ENCODE measurements at places on chromosomes 1 and 21.

GRCh38 chr1:162561616-162562469, at the start of gene UAP1:
Gene UAP1, plus strand, starts transcription at chr1:162561722. Its CDS starts 4,347 bp downstream, at chr1:162566069.
- no peak for DNase-seq

DNA sequence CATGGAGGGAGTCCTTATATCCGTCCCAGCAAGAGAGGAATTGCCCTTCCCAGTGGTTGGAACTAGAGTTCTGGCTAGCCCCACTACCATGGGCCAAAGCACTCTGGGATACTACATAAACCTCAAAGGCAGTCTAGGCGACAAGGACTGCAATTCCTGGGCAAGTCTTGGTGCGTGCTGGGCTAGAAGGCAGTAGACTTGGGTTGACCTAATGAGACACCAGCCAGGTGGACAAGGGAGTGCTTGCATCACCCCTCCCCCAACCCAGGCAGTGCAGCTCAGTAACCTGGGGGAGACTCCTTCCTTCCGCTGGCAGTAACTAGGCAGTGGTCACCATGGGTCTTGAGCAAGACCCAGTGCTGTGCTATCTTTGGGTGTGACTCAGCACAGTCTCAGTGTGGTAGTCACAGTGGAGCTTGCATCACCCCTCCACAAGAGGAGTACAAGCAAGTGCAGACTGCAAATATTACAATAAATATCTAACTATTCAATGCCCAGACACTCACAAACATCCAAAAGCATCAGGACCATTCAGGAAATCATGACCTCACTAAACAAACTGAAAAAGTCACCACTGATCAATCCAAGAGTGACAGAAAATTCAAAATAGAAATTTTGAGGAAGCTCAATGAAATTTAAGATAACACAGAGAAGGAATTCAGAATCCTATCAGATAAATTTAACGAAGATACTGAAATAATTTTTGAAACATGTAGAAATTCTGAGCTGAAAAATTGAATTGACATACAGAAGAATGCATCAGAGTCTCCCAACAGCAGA, 84.7 kb upstream of the LYPLAL1 start:
- no peak for DNase-seq

- peak; percentile 44 for DNase-seq
These were observed 24.3 kb downstream of the EBNA1BP2 start for GRCh38 chr1:43147625-43148327.

GRCh38 chr1:219782929-219783328, 145.4 kb downstream of the SLC30A10 start:
- DNase-seq, result no peak

- no peak for DNase-seq
These were observed 255.4 kb upstream of the TMEM51 start for GRCh38 chr1:14897997-14898645.

- DNase-seq, result no peak
These were observed 66.1 kb upstream of the AKT3 start for GRCh38 chr1:243916160-243916559.

DNA sequence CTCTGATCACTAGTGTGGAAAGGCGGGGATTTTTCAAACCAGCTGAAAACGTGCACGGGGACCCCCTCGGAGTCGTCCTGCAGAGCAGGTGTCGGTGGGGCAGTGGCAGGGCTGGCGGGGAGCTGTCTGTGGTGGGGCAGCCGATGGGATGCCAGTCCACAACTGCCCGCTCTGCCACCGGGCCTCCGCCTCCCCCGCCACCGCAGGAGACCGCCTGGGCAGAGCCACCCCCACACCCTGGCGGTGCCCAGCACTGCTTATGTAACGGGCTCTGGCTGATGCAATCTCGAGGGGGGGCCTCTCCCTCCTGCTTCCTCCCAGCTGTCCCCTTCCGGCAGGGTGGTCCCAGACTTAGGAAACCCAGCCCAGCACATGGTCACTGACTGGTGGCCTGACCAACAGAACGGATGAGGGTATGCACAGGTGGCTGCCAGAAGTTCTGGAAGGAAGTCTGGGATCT, 9.3 kb downstream of the CHD5 start:
- no peak for DNase-seq

DNA sequence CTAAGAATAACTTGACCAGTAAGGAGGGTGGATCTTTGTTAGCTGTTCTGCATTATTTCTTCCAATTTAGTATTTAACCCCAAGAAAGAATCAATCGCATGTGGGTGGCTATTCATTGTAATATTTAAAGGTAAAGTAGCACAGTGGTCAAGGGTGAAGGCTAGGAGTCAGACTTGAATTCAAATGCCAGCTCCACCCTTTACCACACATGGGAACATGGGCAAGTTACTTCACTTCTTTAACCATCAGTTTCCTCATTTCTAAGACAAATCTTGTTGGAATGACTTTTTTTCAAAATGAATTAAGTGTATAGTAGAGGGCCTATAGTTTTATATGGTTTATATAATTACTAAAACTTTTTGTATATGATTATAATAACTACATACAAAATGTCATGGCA, 71.3 kb upstream of the S1PR1 start:
- DNase-seq, result no peak

DNA sequence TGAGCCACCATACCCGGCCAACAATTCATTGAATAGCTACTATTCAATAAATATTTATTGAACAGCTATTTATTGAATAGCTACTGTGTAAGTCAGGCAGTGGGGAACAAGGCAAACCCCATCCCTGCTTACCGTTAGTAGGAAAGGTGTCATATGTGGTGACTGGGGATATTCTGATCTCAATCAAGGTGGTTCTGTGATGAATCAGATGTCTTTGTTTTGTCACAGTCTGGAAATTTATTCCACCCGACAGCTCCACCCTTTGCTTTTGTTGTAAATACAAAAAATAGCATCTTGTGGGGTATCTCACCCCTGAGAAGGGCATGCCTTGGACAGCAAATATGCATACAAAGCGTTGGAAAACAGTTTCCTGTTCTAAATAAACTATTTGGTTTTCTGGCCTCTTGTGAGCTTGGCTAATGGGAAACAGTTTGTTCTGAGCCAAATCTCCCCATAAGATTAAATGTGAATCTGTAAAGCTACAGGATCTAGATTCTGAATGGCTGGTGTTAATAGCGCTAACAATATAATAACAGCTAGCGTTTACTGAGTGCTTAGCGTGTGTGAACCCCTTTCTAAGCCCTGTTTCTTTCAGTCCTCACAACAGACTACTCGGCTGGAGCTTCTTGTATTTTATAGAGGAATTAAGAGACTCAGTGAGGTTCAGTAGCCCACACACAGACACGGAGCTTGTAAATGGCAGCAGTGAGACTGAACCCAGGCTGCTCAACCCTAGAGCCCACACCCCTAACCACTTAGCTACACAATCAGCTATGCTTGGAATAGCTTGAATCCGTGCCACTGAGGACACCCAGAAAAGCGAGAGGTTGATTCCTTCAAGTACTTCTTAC, 5.5 kb downstream of the PDPN start:
- no peak for DNase-seq

DNA sequence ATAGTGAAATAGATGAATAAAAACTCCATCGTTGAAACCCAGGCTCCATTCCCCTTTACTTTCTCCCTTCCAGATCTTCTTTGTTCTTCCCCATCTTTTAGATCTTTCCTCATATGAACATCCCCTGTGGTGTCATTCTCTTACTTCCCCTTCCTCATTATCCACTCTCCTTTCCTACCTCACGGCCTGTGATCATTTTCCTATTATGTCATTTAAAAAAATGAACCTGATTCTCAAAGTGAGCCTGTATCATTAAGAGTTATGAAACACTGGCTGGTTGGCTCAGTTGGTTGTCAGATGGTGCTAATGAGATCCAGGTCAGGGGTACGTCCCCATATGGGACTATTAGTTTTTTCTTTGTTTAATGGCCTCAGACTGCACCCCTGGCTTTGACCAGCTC, 38.3 kb downstream of the TCEANC2 start:
- no peak for DNase-seq

GRCh38 chr1:78033797-78034172, 12.0 kb upstream of the GIPC2 start:
- no peak for DNase-seq

DNA sequence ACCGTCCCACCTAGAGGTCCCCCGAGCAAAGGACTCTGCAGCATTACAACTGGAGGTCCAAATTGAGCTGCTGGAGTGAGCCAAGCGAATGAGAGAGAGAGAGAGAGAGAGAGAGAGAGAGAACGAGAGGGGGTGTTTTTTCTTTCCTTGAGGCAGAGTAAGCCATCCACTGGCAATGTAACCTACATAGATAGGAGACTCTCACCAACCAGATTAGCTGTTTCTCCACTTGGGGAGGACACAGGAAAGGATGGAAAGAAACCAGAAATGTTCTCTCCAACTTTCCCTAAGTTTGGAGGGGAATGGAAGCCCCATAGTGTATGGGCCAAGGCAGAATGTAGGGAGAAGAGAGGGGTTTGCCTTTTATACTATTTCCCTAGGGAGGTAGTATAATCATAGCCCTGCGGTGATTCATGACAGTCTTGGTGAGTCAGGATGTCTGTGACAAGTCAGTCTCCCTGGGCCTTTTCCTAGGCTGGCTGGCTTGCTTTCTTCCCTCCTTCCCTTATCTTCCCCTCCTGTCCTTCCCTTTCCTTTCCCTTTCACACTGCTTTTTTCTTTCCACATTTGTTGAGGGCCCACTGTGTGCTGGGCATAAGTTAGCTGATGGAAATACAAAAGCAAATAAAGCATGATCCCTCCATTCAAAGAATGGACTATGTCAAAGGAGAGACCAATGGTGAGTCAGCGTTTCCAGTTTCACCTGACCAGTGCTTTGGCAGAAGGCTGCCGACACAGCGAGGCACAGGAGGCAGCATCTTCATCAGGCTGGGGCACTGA, 7.1 kb downstream of the FNDC7 start:
- DNase-seq, result no peak

GRCh38 chr1:18285538-18285924, 177.9 kb downstream of the IGSF21 start:
- DNase-seq, result no peak

DNA sequence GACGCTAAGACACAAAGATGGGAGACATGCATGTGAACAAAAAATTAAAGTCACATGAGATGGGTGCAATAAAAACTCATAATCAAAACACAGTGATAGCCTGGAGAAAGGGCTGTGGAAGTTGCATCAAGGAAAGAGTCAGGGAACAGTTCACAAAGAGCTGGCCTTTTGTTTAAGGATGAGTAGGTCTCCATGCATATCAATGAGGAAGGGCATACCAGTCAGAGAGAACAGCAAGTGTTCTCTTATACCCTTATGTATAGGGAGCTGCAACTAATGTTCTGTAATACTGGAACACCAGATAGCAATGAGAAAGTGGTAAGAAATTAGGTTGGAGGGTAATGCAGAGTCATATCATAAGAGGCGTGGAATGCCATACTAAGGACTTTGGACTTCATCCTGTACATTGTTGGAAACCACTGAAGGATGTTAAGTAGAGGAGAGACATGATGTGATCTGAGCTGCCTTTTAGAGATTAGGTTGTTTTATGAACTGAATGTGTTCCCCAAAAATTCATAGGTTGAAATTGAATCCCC, 46.7 kb upstream of the SAMD13 start:
- DNase-seq, result no peak
